H1 (cell line): ENCODE measurements at places on chromosomes 12 and 14.

GRCh38 chr14:80924365-80925103 is 17.0 kb downstream of the CEP128 start:
- DNase-seq = no peak

GRCh38 chr12:116922194-116922897 is 11.6 kb downstream of the FBXW8 start:
- no peak for DNase-seq

GRCh38 chr12:57832966-57833365 is 13.6 kb downstream of the CTDSP2 start:
- no peak for DNase-seq

- no peak for DNase-seq
Measured at GRCh38 chr14:72559669-72560255, 334.1 kb downstream of the DPF3 start.

GRCh38 chr12:15842108-15842507 is 40.1 kb upstream of the STRAP start:
- DNase-seq = no peak

DNA sequence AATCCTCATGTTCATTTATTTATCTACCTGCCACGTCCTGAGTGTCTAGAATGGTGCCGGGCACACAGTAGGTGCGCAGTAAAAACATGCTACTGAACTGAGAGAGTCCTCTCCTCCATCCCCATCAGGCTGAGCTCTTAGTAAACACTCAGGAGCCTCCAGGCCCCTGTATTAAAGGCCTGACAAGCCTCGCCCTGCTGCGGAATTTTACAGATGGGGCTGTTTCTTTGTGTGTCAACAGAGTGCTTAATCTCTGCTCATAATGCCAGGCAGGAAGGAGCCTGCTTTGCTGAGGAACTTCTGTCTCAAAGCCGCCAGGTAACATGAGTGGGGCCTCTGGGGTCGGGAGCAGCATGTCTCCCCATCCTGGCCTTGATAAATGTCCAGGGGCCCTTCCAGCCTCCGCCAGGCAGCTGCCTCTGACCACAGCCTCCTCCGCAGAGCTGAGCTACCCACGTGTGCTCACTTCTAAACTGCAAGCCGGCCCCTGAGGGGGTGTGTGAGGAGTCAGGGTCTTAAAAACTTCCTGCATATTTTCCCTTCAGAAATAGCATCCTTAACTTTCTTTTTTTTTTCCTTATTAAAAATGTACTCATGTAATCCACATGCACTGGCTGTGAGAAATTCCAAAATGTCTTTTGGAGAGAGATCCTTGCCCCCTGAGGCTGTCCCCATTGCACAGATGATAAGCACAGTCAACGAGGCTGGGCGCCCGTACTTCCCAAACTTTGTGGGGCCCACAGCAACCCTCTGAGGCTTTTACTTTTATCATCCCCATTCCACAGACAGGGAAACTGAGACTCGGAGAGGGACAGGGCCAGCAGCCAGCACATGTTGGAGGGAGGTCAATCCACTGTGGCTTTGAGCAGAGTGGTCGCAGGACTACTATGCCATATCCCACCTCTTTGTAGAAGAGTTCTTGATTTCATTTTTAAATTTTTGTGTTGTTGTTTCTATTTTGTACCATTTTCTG is 116.0 kb upstream of the NCOR2 start:
- no peak for DNase-seq

- DNase-seq = peak; percentile 8
Measured at GRCh38 chr12:51156245-51156765, 16.6 kb downstream of the TFCP2 start.

GRCh38 chr14:79543967-79544697 is 667.2 kb downstream of the DIO2 start:
- peak; percentile 59 for DNase-seq
